GM04504 (cell line): ENCODE measurements at places on chromosomes 2 and 18.

DNA sequence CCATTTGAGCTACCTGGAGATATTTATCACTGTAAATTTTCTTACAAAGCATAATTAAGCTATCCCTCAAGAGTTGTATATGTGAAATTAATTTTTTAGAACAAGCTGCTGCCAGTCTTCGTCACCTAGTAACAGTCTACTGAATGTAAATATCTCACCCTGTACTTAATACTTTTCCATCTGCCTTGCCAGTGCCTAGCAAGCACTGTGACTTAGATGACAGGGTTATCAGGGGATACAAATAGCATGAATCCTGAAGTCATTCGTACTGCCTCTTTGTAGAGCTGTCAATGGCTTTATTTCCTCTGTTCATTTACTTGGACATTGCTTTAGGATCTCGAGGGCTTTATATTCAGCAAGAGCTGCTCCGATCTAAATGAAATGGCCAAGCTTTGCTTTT, 763.6 kb downstream of the ADCYAP1 start:
- no peak for DNase-seq

GRCh38 chr2:165369131-165369897, 100.2 kb upstream of the CSRNP3 start:
- no peak for DNase-seq

DNA sequence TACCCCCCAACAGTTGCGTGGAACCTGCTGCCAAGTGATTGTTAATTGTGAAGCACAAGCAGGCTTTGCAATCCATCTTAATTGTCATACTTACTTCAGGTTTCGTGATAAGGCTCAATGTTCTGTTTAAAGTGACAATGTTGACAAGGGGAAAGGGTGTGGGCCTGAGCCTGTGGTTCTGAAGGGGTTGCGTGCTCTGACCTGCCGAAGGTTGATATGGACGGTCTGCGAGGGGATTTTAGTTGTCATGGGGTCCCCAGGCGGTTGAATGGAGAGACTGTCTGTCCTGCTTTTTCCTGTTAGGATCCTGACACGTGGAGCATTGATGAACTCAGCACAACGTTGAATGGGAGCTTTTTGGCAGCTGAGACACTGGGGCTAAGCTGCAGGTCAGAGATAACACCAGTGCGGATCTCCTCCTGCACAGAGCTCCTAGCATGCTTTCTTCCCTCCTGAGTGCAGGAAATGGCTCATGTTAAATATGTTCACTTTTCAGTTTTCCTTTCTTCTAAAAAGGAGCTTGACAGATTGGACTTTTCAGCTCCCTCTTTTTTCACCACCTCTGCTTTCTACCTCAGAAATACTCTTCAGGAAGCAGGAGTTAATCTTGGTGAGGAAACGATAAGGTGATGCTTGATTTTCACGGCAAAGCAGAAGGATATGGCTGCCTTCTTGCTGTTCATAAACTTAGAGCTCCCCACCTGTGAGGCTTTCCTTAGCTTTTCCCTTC, 62.9 kb upstream of the ZEB2 start:
- no peak for DNase-seq

DNA sequence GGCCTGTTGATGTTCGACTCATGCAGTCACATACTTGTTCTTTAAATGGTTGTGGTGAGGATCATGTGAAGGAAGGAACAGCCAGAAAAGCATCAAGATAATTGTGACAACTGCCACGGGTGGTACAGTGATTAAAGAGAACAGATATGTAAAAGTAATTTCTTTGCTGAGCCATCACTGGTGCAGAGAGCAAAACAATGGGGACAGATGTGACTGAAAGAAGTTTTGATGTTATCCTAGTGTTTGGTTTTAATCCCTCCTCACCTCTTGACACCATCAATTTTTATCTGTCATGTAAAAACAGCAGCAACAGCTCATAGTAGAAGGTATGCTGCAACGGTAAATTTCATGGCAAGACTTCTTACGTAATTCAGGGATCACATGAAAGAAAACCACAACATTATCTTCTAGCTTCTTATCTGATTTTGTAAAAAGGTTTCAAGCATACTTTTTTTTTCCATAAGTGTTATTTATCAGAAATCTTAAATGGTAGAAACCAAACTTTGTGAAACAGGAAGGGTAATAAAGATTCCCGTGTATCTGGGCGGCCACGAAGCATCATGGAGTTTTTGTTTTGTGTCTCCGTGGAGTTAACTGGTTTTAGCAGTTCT, 65.2 kb downstream of the PLCL1 start:
- no peak for DNase-seq

GRCh38 chr18:62109676-62110075, 77.2 kb downstream of the PIGN start:
- no peak for DNase-seq

DNA sequence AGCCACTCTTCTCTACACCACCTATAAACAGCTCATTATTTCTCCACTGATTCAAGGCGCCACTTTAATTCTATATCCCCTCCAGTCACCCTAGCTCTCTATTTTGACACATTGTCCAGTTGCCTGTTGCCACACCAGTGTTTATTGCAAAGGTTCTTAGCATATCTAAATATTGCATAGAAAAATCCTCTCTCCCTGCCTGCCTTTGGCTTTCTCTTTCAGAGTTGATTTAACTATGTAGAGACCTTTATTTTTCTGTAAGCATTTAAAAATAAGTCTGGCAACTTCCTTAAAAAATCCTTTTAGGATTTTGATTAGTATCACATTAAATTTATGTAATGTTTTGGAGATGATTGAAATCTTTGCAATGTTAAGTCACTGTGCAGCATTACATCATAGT, 47.9 kb upstream of the B3GNT7 start:
- DNase-seq = no peak

DNA sequence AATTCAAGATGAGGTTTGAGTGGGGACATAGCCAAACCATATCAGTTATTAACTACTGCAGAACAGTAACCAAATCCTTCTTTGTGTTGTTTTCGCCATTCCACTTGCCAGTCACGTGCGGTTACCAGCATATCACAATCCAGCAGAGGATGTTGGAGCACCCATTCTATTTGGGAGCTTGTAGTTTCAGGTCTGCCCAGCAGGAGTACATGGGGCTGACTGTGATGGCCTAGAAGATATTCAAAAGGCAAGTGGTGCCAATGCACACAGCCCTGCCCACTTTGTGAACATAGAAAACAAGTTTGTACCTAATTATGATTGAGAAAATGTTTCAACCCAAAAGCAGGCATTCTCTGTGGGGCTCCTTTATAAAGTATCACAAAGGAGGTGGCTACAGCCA, 57.0 kb downstream of the ZNF519 start:
- DNase-seq = no peak

DNA sequence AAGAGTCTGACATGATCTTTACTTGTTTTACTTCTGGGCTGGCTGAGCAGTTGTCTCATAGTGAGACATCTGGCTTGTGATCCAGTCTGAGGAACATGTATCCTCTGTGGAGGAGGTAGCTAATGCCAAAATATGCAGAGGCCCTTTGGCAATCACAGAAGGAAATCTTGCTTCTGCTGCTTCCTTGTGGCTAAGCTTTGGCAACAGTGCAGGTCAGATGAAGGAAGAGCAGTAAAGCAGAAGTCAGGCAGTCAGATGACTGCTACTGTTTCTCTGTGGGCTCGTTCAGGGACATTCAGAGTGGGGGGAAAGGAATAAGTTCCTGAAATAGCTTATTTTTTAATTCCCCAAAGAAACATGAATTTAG, 22.3 kb downstream of the DOK1 start:
- peak; percentile 90 for DNase-seq

DNA sequence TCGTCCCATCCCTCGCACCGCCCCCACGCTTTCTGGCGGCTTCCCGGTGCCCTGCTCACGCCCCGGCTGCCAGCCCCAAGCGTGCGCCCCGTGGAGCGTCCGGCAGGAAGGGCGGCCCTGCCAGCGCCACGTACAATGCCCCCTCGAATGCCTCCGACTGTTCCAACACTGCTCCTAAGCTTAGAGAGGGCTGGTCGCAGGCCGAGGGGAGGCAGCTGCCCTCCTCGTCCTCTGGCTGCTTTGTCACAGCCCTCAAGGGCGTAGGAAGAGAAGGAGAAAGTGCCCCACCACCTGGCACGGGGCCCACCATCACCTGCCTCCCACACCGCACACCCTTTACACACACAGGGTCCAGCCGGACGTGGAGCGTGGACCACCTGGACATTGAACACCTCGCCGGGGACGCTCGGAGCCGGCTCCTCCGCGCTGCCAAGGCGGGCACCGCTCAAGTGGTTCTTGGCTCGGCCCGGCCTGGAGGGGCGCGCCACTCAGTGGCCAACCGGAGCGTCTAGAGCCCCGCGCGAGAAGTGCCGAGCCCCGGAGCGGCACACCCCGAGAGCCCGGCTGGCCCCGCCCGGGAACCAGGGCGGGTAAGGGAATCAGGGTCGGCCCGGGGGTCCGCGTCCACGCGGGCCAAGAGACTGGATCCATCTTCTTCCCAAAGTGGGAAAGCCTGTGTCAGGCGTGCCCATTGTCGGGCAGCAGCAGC, 830 bp downstream of the DNER start:
- DNase-seq = no peak

DNA sequence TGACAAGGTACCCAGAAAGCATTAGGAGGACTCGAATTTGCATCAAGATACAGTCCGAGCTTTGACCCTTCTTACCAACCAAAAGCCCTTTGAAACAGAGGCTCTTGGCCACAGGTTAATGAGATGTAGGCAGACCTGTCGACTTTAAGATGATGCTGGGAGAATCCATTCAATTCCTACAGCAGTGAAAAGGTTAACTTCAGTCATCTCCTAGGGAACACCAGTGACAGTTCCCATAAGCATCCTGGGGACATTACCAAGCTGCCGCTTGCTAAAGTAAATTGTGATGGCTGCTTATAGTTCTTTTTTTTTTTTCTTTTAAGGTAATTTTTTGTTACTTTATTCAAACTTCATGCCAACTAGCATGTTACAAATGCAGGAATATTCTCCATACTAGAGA, 379.3 kb downstream of the SOX11 start:
- no peak for DNase-seq

- no peak for DNase-seq
Measured at GRCh38 chr18:69599377-69599776, 198.7 kb downstream of the DOK6 start.

- no peak for DNase-seq
Measured at GRCh38 chr18:58225101-58225500, 181.1 kb downstream of the NEDD4L start.

DNA sequence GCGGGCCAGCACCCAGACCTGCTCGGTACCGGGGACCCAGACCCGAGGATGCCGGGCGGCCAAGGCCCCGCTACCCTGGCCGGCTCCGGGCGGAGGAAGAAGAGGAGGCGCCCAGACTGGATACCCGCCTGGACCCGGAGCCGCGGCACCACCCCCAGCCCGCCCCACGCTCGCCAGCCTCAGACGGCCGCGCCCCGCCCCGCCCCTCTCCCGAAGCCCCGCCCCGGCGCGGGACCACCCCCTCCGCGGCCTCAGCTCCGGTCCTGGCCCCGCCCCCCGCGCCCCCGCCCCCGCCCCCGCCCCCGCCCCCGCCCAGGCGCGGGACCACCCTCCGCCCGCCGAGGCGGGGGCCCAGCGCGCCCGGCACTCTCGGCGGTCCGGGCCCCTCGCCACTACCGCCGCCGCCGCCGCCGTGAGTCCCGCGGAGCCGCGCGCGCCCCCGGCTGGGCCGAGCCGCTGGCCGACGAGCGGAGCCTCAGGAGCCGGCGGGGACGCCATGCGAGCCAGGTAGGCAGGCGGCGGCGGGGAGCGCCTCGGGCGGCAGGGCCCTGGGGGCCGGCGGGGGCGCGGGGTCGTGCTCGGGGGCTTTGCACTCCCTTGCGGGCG, at the start of gene SH3BP4:
TSS of gene SH3BP4 (plus strand) at position 354 of the 606 bp plus-strand sequence. CDS start 82,986 bp downstream, outside the sequence.
- no peak for DNase-seq
